Camera-type eye (tissue), 1 donor: ENCODE measurements at places on chromosomes 5 and 9. TPM values are rescaled to one million over a fixed set of nuclear protein-coding genes. Genes with fewer than 3 reads are reported as not detected.

Gene PNPLA7
- 3.0 TPM for total RNA-seq

Gene RGMB
- total RNA-seq = 31.9 TPM

Gene TAF11L5
- not detected for total RNA-seq

Gene SPATA31D4
- total RNA-seq = not detected

Gene RPL35
- total RNA-seq = 807 TPM
